ENCODE measurements at places on chromosomes 5 and 9. TPM values are rescaled to one million over a fixed set of nuclear protein-coding genes. Genes with fewer than 3 reads are reported as not detected.

Gene EQTN
- total RNA-seq, result not detected

Gene INSL6
- not detected for total RNA-seq

Gene PCDHGB7
- total RNA-seq, result 2.2 TPM

Gene PRKAA1
- 27.5 TPM for total RNA-seq

Gene SVEP1
- under 0.01 TPM for total RNA-seq

Gene ELP1
- 17.2 TPM for total RNA-seq

Gene FCN2
- total RNA-seq, result not detected

Gene LARP1
- total RNA-seq, result 94.0 TPM

Gene OBP2B
- not detected for total RNA-seq

Gene PCDHB4
- under 0.01 TPM for total RNA-seq
